ENCODE measurements at places on chromosomes 7 and 10.

GRCh38 chr10:127999297-128000129, 92.6 kb downstream of the PTPRE start:
- DNase-seq = no peak

- DNase-seq = no peak
Observed at GRCh38 chr7:30754315-30754877, 2.5 kb downstream of the INMT start.

- no peak for DNase-seq
Observed at GRCh38 chr7:121394709-121395140, 1.4 kb downstream of the FAM3C start.

DNA sequence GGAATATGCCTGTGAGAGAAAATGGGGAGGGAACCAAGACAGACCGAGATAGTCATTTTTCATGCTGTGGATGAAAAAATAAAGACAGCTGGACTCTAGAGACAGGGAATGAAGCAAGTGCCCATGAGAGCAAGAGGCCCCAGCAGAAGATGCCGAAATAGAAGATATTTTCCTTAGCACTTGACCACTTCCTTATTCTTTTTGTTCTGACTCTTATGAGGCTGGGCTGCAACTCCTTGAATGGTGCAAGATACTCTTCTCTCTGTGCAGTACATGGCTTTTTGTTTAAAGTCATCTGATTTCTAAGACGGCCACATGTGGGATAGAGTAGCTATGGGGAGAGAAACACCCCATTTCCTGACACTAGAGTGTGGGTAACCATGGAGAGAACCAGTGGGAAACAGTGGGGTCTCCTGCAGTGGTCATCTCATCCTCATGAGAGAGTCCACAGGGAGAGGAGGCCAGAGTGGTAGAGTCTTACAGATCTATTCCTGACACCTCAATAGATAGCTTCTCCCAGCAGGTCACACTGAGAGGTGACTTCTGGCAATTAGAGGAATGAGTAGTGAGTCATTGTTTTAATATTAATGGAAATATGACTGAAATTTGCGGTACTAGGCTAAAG, 18.0 kb upstream of the VCL start:
- peak; percentile 90 for DNase-seq

DNA sequence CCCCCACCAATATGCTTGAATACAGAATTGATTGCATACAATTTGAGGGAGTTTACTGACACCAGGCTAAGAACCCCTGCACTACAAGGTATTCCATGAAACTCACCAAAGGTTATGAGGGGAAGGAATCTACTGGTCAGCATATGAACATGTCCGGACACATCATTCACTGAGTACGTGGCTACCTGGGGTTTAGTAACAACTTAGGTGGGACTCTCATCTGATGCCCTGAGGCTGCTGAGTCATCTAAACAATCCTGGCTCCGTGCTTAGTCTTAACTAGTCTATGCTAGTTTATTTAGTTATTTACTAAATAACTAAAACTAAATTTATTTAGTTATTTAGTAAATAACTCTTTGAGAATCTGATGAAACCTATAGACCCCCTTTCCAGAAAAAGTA, 11.3 kb downstream of the PI4K2A start:
- DNase-seq = no peak

GRCh38 chr10:110919971-110920881, 822 bp downstream of the SHOC2 start:
- DNase-seq = peak; percentile 71

- DNase-seq = no peak
Observed at GRCh38 chr10:78542141-78542489, 508.5 kb downstream of the RPS24 start.

GRCh38 chr7:10237306-10237705, 736.4 kb upstream of the PHF14 start:
- no peak for DNase-seq

GRCh38 chr7:101240226-101241014, 2.8 kb upstream of the CLDN15 start:
- DNase-seq = no peak

GRCh38 chr10:133154996-133155778, 4.8 kb upstream of the KNDC1 start:
- no peak for DNase-seq

- DNase-seq = no peak
Observed at GRCh38 chr7:70704831-70705346, 427.1 kb upstream of the GALNT17 start.

DNA sequence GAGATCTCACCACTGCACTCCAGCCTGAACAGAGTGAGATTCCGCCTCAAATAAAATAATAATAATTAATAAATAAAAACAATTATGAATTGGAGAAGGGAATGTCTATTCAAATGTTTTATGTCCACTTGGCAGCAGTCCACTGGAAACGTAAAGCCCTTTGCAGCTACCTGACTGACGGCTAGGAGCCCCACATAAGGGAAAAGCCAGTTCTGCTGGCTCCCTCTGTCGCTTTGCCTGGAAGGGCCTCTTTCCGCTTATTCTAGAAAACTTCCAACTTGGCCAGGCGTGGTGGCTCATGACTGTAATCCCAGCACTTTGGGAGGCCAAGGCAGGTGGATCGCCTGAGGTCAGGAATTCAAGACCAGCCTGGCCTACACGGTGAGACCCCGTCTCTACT, 6.1 kb upstream of the TNS3 start:
- no peak for DNase-seq

GRCh38 chr7:111184987-111185386, 94.1 kb downstream of the LRRN3 start:
- DNase-seq = no peak

DNA sequence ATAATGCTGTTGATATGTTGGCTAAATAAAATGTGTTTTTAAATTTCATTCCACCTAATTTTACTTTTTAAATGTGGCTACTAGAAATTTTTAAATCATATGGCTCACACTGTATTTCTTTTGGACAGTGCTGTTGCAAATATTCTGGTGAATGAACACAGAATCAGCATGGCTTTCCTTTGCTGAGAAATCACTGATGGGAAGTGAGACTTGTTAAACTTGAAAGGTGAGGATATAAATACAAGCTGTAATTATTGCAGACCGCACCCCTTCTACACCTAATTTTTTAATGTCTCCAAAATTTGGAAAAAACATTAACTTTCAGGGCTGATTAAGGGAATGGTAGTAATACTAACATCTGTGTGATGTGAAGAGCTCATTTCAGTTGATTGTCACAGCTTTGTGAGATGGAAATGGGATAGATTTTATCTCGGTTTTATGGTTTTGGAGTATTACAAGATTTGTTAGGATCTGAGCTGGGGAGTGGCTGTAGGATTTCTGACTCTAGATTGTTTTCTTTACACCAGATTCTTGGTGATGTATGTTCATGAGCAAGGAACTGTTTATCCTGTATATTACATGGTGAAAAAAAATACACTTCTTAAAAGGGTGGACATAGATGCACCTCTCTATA, 1.3 kb downstream of the MIOS start:
- DNase-seq = no peak

DNA sequence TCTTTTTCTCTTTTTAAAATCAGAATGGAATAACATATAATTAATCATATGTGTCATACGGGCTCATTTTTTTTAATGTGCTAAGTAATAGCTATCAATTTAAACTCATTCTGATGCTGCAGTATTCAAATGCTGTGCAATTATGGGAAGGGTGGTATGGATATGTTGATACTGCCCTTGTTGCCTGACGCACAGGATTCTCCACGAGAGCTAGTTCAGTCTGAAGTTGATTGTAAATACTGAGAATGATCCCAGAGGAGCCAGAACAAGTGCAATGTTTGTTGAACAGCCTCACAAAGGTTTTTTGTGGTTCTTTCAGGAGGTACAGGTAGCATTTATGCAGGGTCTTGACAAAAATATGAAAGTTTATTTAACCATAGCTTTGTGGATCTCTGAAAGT, 13.4 kb downstream of the NPY start:
- DNase-seq = no peak

- no peak for DNase-seq
Observed at GRCh38 chr10:80457554-80458262, 3.6 kb downstream of the TSPAN14 start.

DNA sequence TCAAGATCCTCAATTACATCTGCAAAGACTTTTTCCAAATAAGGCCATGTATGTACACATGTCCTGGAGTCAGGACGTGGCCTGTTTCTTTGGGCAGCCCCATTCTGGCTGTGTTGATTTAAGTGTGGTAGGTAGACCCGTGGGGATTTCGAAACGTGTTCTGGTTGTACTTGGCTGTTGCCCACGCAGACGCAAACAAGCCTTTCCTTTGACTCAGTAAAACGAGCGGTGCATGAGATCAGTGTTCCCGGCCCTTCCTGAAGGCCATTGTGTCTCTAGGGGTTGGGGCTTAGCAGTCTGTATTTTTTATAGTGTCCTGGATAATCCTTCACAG, 64.8 kb upstream of the DNAJB6 start:
- DNase-seq = peak; percentile 63

DNA sequence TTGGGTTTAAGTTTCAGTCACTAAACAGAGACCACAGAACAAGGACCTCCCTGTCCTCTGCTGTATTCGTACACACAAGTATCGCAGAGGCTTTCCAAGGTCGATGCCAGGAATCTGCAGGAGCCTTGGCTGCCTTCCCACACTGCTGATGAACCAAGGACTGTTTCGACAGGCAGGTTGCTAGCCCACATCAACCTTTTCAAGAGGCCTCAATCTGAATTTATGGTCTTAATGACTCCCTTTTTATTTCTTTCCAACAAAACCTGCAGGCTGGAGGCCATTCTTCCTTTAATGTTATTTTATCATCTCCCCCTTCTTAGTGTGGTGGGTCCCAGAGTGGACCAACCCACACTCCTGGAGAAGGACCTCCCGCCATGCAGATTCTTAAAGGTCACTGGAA, 45.6 kb downstream of the JCAD start:
- no peak for DNase-seq

GRCh38 chr10:45553613-45554012, 119.0 kb downstream of the ZFAND4 start:
- no peak for DNase-seq

GRCh38 chr10:82759050-82759449, 884.1 kb downstream of the NRG3 start:
- no peak for DNase-seq

GRCh38 chr7:66779669-66780409, 39.3 kb downstream of the RABGEF1 start:
- peak; percentile 62 for DNase-seq

GRCh38 chr7:96224685-96225084, 97.2 kb downstream of the SLC25A13 start:
- DNase-seq = peak; percentile 42

- no peak for DNase-seq
Observed at GRCh38 chr7:155261031-155261985, 36.4 kb upstream of the INSIG1 start.
